DMS79 treated with DMSO at 0.1 percent for 48 hours (cell line): ENCODE measurements at places on chromosomes 1 and 21.

DNA sequence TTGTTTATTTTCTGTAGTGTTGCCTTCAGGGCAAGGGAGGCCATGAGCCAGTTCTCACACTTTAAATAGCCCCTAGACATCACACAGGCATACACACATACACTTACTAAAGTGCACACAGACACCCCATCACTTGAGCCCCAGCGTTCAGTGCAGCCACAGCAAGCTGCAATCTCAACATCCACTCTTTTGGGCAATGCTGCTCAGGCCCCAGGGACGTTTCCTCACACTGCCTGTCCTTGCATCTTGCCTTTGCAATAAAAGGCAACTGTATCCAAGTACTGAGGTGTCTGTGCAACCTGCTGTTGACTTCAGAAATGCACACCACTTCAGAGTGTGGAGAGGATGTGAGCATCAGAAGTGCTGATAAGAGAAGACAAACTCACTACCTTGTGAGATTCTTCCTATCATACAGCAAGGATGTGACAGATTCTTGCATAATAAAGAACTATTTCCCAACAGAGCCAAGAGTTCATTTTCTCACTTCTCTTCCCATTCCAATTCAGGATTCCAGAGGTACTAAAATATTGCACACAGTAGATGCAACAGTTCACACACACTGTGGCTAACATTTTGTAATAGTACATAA is 36.2 kb downstream of the IRF2BP2 start:
- no peak for DNase-seq

DNA sequence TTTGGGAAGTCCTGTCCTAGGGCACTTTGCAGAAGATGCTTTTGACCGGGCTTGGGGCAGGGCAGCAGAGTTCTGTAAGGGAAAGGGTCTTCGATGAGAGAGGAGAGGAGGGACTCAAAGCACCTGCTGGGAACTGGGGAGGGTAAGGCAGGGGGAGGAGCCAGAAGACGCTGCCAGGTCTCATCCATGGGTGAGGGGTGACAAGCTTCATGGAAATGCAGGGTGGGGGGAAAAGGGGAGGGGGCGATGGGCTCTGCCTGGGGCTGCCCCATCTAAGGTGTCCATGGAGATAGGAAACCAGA is 20.9 kb upstream of the C2CD2 start:
- DNase-seq: no peak

DNA sequence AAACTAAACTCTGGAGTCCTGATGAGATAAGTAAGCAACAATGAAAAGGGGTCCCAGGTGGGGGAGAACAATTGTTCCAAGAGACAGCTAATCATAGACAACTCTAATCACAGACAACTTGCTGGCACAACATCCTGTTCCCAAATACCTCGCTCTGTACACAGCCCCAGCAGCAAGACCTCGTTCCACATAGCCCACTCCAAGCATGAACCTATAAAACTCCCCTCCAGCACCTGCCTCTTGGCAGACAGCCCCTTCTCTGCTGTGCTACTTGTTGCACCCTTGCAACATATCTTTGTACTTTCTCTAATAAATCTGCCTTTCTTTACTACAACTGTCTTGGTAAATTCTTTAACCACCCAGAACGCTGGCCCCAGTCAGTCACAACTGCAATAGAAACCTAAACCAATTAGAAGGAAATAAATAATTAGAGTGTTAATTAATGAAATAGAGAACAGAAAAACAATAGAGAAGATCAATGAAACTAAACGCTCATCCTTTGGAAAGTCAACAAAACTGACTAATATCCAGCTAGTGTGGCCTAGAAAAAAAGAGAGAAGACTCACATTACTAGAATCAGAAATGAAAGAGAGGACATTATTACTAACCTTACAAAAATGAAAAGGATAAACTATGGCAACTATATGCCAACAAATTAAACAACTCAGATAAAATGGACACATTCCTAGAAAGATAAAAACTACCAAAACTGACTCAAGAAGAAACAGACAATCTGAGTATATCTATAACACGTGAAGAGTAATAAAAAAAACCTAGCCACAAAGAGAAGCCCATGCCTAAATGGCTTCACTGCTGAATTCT is 36.1 kb downstream of the LRRC40 start:
- no peak for DNase-seq

DNA sequence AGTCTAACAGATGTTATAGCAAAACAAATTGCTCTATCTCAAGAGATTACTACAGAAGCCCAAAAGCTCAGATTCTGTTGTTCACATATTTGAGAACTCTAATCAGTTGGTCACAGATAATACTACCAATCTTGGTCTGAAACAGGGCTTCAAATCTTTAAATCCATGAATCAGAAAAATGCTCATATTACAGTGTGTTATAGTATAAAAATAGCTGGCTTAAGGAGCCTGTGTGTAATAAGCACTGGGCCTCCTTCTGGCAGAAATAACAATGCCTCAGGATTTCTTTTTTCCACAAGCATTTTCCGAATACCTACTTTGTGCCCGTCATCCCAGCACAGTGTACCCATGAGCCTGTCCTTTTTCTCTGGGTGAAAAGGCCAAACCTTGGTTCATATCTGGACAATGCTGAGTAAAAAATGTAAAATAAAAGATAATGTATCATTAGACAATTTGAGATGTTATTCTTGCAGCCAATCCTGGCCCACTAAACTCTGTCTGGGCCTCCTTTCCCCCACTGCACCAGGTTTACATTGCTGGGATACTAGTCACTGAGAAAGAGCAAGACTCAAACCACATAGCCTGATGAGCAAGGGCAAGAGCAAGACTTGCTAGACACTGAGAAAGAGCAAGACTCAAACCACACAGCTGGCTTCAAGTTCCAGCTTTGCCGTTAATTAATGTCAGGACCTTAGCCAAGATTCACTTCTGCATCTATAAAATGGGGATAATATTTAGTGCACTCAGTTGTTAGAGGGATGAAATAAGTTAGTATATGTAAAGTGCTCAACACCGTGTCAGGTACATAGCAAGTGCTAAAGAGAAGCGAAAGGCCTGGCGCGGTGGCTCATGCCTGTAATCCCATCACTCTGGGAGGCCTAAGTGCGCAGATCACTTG is 17.0 kb upstream of the ADAR start:
- DNase-seq: no peak

DNA sequence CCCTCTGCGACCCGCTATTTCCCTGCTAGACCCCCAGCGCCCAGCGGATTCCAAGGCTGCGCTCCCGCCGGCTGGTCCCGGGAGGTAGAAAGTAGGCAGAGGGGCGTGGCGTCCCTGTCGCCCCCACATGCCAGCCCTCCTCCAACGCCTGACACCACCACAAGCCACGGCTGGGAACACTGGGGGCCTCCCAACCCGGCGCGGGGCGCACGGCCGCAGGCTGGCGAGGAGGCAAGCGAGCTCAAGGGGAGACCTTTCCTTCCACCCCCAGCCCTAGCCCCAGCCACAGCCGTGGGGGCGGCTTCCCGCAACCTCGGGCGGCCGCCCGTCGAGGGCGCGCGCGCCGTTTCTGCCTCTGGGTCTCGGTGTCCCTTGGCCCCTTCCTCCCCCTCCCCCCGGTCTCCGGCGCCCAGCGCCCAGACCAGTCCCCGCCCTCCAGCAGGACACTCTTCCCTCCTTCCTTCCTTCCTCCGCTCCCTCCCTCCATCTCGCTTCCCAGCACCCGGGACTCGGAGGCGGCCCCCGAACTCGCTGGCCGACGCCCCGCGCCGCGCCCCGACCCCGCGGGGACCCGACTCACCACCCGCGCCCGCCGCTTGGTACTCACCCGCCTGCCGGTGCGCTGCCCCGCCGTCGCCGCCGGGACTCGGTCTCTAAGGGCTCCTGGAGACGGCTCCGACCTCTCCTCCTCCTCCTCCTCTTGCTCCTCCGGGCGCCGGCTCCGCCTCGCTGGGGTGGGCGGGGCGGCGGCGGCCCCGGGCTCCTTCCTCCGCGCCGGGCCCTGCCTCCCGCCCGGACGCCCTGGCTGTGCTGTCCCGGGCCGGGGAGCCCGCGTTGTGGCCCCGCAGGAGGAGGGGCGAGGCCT is at the start of gene GNG12:
TSS of gene GNG12 (minus strand) at position 731 of the 865 bp plus-strand sequence. CDS start 125,781 bp downstream, outside the sequence.
- no peak for DNase-seq

GRCh38 chr1:53372501-53372951 is 44.7 kb upstream of the LRP8 start:
- DNase-seq: no peak

DNA sequence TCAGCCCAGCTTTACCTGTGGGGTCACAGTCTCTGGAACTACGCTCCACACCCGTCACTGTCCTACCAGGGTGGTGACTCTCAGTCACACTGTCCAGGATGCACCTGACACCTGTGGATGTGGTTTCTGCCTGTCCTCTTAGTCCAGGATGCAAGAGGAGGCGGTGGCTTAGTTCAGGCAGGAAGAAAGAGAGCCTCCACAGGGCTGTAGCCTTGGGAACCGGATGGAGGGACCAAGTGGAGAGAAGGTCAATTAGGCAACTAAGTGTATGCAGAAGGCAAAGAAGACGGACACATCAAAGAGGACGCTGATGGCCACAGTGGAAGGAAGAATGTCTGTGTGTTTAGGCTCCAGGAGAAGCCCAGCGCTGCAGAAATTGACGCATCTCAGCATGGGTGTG is 153.9 kb upstream of the IRF2BP2 start:
- no peak for DNase-seq

DNA sequence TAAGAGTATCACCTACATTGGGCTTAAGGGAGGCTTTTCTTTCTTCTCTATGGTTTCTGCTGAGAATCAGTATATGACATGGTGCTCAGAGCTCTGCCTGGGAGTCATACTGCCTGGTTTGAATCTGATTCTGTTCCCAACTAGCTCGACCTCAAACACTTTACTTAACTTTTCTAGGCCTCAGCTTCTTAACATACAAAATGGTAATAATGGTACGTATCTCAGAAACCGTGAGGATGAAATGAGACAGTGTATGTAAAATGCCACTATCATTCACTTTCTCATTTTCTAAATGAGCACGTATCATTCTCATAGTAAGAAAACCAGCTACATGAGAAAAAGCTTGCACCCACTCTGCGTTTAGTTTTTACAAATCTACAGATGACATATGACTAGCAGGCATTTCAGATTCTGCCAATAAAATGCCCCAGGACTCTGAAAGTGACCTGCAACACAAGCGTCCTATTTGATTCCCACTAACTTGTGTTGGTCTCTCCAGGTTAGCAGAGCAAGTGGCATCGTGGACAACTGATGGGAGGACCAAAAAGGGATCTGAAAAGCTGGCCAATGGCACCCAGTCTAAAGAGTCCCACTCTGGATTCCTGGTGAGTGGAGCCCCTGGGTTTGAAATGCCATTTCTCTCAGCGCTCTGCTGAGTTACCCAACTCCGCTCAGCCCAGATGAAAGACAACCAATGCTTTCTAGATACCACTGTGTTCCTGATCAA is 6.1 kb downstream of the CTNNBIP1 start:
- DNase-seq: no peak

DNA sequence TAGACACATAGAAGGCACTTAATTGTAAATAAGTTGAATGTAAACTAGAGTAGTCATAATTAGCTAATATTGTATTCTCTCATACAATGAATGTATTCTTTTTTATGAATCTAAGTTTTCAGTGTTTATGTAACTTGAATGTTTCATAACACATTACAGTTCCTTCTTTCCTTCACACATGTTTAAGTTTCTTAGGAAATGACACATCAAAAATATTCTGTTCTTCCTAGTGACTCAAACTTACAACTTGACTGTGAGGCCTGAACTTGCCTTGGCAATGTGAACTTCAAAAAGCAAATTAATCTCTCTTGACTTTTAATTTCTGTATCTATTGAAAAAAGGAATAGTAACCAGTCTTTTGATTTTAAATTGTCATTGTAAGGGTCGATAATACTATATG is 700.1 kb downstream of the KCNT2 start:
- DNase-seq: no peak

DNA sequence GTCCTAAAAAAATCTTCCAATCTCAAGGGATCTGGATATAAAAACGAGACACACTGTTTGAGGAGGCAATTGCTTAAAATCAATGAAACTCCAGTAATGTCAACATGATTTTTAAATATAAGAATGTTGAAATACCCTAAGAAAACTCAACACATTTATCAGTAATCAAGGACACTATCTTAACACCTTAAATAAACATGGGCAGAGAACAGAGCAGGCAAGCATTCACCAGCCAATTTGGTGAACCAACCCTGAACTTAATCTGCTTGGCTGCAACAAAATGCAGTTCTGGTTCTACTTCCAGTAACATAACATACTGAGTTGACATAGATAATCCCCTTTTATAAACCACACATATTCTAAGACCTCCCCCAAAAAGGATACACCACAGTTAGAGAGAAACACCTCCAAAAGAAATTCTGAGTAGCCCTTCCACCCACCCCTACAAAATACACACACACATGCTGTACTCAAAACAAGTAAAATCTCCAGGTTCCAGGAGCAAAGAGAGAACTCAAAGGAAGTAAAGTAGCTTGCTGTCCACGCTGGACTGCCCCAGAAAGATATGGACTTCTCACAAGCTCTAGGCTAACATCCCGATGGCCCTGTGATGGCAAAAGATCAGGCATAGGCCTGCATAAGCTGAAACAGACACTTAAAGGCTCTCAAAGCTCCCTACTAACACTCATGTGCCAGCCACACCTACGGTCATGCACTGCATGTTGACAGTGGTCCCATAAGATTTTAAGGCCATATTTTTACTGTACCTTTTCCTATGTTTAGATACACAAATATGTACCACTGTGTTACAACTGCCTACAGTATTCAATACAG is 30.5 kb downstream of the TP53BP2 start:
- no peak for DNase-seq

- DNase-seq: no peak
These were observed 479 bp upstream of the SNX7 start for GRCh38 chr1:98660940-98661543.

GRCh38 chr1:45353685-45354084 is 13.4 kb upstream of the MUTYH start:
- DNase-seq: no peak

- no peak for DNase-seq
These were observed 18.0 kb downstream of the PADI2 start for GRCh38 chr1:17101261-17101660.

DNA sequence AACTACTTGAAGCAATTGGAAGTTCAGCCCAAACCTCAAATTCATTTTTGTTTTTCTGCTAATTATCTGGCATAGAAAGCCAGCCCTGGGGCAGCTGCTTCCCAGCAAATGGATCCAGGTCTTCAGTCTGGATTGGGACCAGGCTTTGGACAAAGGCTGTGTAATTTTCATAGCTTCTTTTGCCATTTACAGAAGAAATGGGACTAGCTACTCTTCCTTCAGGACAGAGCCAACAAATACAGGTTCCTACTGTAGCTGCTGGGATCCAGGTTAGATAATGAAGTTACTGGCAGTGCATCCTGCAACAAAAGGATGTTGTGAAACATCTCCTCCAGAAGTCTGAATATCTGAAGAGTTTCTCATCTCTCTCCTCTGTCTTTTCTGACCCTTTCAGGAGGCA is 171.5 kb upstream of the CAMK1G start:
- DNase-seq: no peak

- DNase-seq: no peak
These were observed 45.7 kb downstream of the PTGFR start for GRCh38 chr1:78536427-78536826.

- DNase-seq: no peak
These were observed 257.7 kb upstream of the SGIP1 start for GRCh38 chr1:66276218-66276617.

GRCh38 chr1:64686828-64687724 is 57.8 kb upstream of the RAVER2 start:
- peak; percentile 19 for DNase-seq
